ENCODE measurements at places on chromosomes 2 and 18.
A peak's percentile ranks its signal among the peaks of the same experiment; 100 is the strongest.

DNA sequence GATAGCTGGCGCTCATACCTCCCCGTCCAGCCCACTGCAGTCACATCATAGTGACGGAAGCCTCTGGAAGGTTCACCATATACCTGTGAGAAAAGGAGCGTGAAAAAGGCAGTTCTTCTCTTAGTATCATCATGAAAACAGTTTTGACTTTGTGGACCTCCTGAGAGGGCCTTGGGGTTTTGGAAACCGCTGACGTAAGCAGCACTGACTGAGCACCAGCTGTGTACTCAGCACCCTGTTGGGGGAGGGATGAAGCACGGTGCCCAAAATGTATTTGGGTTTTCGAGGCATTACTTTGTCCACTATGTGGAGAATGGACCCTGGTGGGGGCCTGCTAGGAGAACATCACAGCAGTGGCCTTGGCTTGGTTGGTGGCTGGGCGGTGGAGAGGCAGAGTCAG, 5.4 kb downstream of the SCLY start:
- DNase-seq = no peak

DNA sequence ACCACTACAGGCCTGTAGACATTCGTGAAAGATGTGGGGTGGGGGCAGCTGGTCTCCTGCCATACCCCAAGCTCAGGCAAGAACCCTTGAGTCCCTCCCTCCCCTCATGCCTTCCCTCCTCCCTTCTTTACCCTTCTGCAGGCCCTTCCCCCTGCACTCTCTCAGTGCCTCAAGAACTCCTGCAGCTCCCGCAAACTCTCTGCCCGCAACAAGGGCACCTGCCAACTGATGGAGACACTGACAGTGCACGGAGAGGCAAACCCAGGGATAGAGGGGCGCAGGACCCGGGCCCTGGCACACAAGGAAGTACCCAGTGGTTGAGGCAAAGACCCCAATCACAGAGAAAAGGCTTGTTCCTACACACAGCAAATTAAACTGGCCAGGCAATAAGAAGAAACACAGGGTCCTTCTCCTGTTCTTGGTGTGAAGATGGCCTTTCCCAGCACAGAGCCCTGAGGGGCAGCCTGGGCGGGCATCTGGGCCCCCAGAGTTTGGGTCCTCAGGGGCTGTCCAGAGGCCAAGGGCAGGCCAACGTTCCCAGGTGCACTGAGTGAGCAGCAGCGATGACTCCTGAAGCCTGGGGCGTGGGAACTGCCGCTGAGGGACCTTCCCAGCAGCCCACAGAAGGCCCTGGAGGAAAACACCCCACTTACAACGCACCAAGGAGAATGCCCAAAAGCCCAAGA, 1.6 kb downstream of the TEKT4 start:
- DNase-seq = no peak

GRCh38 chr2:15547115-15547876, 13.8 kb downstream of the NBAS start:
- DNase-seq = peak; percentile 61

DNA sequence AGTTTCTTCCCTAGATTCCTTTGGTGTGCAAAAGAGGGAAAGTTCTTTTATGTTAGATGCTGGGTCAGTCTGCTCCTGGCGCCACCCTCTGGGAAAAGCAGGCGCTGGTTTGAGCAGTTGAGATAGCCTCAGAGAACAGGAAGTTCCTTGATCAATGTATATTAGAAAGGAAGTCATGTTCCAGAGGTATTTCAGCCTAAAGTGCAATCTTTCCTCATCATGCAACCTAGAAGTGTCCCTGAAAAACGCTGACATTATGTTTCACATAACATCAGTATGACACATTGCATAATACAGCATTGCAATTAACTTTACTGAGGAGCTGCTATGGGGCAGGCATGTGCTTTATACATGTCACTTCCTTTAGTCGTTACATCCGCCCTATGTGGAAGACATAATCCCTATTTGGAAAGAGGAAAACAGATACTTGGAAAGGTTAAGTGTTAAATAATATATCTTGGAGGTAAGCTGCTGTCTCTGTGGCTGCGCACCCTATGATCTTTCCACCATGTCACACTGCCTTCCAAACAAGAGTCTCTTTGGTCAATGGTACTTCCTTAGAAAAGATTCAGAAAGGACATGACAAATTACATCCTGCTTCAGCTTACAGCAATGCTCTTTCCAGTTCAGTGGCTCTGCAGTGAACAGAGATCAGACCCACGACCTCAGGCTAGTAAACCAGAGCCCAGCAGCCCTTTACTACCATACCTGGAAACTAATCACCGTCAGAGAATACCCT, 369.7 kb downstream of the RAD51AP2 start:
- no peak for DNase-seq

DNA sequence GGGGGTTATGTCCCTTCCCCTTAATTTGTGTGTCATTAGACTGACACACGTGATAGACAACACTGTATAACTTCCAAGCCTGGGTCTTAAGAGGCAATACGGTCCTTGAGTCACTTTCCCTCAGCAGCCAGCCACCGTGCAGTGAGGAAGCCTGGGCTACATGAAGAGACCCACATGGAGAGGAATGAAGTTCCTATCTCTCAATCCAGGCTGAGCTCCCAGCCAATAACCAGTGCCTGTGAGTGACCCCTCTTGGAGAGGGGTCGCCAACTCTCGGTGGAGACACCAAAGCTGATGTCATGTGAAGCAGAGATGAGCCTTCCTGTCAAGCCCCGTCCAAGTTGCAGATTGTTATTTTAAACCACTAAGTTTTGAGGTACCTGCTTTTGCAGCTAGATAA, 5.7 kb upstream of the WDSUB1 start:
- no peak for DNase-seq

GRCh38 chr2:186220409-186220808, 265.7 kb upstream of the ZC3H15 start:
- no peak for DNase-seq

GRCh38 chr2:29632018-29632417, 289.4 kb downstream of the ALK start:
- DNase-seq = no peak

DNA sequence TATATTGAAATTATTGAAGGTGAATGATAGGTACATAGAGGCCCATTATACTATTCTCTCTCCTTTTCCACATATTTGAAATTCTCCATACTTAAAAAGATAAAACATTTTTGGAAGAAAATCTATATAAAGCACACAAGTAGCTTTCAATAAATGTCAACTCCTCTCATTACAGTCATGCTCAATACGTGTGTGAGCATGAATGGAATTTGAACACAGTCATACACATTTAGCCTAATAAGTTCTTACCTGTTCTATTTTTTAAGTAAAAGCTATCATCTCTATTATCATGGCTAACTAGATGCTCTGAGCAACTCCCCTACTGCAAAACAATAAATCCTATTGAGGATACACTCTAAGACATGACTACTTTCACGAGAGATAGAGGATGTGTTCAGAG, 41.9 kb upstream of the SPATS2L start:
- no peak for DNase-seq

- DNase-seq = no peak
Observed at GRCh38 chr2:224466304-224466895, 64.5 kb upstream of the FAM124B start.

DNA sequence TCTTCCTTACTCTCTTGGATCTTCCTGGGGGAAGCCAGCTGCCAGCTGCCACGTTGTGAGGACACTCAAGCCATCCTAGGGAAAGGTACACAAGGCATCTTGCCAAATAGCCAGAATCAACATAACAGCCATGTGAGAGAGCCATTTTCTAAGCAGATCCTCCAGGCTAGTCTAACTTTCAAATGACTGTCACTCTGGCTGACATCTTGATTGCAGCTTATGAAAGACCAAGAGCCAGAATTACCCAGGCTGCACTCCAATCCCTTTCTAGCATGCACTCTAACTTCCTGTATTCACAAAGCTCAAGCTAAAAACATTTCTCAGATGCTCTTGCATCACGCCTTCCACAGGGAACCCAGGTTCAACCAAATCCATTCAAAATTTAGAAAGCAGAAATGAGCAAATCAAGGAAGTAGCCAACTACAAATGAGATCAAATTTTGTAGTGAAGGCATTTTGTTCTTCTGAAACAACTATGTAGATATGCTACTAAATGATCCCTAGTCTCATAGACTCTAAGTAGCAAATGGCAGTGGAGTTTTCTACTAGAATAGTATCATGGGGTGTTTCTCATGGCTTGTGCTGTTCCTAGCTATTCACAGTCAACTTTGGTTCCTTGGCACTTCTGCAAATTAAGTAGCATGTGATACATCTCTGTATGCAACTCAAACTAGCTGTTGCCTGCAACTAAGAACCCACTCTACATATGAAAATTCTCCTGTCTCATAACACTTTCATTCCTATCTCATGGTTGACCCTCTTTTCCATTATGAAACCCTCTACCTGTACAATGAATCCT, 281.9 kb downstream of the ZEB2 start:
- DNase-seq = peak; percentile 75

DNA sequence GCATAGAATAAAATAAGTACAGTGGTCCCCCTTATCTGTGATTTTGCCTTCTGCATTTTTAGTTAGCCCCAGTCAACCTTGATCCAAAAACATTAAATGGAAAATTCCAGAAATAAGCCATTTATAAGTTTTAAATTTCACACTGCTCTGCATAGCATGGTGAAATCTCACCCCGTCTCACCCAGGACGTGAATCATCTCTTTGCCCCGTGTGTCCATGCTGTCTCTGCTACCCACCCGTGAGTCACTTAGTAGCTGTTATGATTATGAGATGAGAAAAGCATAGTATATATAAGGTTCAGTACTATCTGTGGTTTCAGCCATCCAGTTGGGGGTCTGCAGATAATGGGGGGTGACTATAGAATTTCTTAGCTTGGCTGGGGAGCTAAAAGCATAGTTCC, 67.3 kb downstream of the RHBDD1 start:
- DNase-seq = no peak

GRCh38 chr18:37107748-37108522, 279.0 kb downstream of the KIAA1328 start:
- no peak for DNase-seq

DNA sequence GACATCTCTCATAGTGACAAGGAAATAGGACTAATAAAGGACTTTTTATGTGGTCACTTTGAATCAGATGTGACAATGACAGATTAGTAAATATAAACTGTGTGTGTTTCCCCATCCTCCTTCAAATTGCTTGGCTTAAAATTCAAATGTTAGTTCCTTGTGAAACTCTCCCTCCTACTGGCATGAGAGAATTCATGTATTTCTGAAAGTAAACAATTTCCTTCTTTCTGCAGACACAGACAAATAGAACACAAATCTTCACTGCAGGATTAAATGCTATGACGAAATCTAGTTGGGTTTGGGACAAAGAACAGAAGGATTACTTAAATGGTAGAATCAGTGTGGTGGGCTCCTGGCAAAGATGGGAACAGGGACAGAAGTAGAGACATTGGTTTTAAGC, 328.7 kb upstream of the FAM98A start:
- no peak for DNase-seq

DNA sequence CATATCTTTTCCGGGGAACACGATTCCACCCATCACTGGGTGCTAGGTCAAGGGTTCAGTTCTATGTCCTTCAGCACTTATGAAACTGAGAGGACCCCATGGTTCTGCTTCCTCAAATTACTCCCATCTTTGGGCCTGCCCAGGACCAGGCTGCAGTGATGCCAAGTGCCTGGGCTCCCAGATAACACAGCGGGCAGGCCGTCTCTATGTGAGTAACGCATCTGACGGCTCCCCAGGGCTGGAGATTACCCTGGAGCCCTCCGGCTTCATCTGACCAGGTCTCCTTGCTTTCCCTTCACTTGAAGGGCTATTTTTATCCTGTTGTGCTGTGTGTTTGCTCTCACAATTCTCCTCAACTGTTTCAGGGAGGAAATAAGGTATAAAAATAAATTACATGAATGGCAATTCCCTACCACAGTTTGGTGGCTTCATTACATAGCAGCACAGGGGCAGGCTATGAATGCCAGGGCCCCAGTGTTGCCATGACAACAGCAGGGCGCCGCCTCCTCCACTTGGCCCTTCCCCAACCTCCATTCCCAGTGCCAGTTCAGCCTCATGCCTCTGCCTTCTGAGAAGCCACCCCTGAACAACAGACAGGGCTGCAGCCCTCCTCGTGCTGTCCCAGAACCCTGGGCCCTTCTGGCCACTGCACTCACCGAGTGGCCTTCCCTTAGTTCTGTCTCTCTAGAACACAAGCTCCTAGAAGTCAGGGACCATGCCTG, 25.4 kb upstream of the TMEM131 start:
- no peak for DNase-seq

GRCh38 chr2:188395903-188396689, 104.4 kb downstream of the GULP1 start:
- no peak for DNase-seq

GRCh38 chr2:157443795-157444640, at the start of gene CYTIP:
CYTIP (minus strand) TSS chr2:157444089; CDS start chr2:157444020, 69 bp downstream.
- no peak for DNase-seq

DNA sequence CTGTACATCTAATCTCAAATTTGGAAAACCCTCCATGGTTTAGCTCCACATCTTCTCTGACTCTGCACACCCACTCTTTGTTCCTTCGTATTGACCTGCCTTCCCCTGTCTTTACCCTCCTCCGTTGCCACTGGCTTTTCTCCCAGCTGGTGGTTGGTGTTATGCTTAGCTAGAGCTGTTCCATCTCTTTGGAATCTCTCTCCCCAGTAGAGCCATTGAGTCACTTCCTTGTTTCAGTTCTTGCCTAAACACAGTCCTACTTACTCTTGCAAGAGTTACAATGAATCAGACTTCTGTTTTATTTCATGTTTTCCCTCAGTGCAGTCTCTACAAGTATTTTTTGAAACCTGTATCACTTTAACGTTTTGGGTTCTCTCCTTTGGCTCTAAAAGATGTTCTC, 263.9 kb downstream of the LTBP1 start:
- no peak for DNase-seq

GRCh38 chr2:165044505-165045303, 89.4 kb upstream of the SLC38A11 start:
- no peak for DNase-seq

- no peak for DNase-seq
Observed at GRCh38 chr18:54742120-54742519, 86.2 kb upstream of the RAB27B start.

- DNase-seq = no peak
Observed at GRCh38 chr2:2422621-2423020, 91.5 kb upstream of the MYT1L start.
